Thoracic aorta endothelial cell (primary cell): ENCODE measurements at places on chromosomes 1 and 21. TPM values are rescaled to one million over a fixed set of nuclear protein-coding genes. Genes with fewer than 3 reads are reported as not detected.

The PEAR1 gene
- 45.9 and 50.5 TPM in 2 replicates for total RNA-seq

The SPATA17 gene
- not detected in 2 replicates for total RNA-seq

The OLIG2 gene
- not detected in 2 replicates for total RNA-seq

The TAF13 gene
- 84.2 and 144 TPM in 2 replicates for total RNA-seq

The RXFP4 gene
- not detected in 2 replicates for total RNA-seq

The FHAD1 gene
- total RNA-seq, result 0.14 and 0.27 TPM in 2 replicates

The BLACAT1 gene
- total RNA-seq, result under 0.01 TPM in 1 of 2 replicates, not detected in the other

The LRRC3 gene
- total RNA-seq, result 2.4 and 3.0 TPM in 2 replicates

The KCNJ9 gene
- not detected in 2 replicates for total RNA-seq

The ZYG11A gene
- 1.1 and 1.2 TPM in 2 replicates for total RNA-seq

The URB1 gene
- total RNA-seq, result 30.3 and 30.7 TPM in 2 replicates

The PRDM16 gene
- total RNA-seq, result 0.13 and 3.9 TPM in 2 replicates

The ADCY10 gene
- total RNA-seq, result under 0.01 and 0.07 TPM in 2 replicates

The AQP10 gene
- 0.13 TPM in 1 of 2 replicates, not detected in the other for total RNA-seq

The KRTAP19-2 gene
- total RNA-seq, result not detected in 2 replicates

The ZSWIM5 gene
- 0.53 and 0.65 TPM in 2 replicates for total RNA-seq

The CLDN17 gene
- total RNA-seq, result not detected in 2 replicates

The OVAAL gene
- 0.13 TPM in 1 of 2 replicates, not detected in the other for total RNA-seq

The ZBTB40 gene
- 18.2 and 23.1 TPM in 2 replicates for total RNA-seq

The CBR3 gene
- 14.5 and 19.2 TPM in 2 replicates for total RNA-seq

The DRAXIN gene
- 0.50 and 0.93 TPM in 2 replicates for total RNA-seq

The TMPRSS3 gene
- total RNA-seq, result not detected in 2 replicates

The CD53 gene
- total RNA-seq, result not detected in 2 replicates

The FCRL2 gene
- total RNA-seq, result not detected in 2 replicates

The NOS1AP gene
- total RNA-seq, result 2.5 and 2.9 TPM in 2 replicates

The RAP1GAP gene
- under 0.01 and 0.07 TPM in 2 replicates for total RNA-seq

The KRTAP11-1 gene
- total RNA-seq, result not detected in 2 replicates

The E2F2 gene
- total RNA-seq, result 3.9 and 6.0 TPM in 2 replicates

The ATP1A4 gene
- total RNA-seq, result not detected in 2 replicates

The TIMM17A gene
- 79.1 and 80.7 TPM in 2 replicates for total RNA-seq

The FAM78B gene
- 0.36 and 0.40 TPM in 2 replicates for total RNA-seq

The FOXO6 gene
- 0.14 and 0.66 TPM in 2 replicates for total RNA-seq

The YTHDF2 gene
- total RNA-seq, result 101 and 120 TPM in 2 replicates

The ATP1A2 gene
- not detected in 2 replicates for total RNA-seq

The LCK gene
- 0.13 TPM in 1 of 2 replicates, not detected in the other for total RNA-seq

The ZMYND12 gene
- 0.53 and 0.79 TPM in 2 replicates for total RNA-seq

The ADAMTS1 gene
- total RNA-seq, result 131 and 144 TPM in 2 replicates

The TESK2 gene
- 2.0 and 2.2 TPM in 2 replicates for total RNA-seq

The FCRLA gene
- total RNA-seq, result not detected in 2 replicates

The MAB21L3 gene
- not detected in 2 replicates for total RNA-seq
